Eye (tissue), 1 donor: ENCODE measurements at places on chromosomes 3 and 15.

- DNase-seq = peak; percentile 66
These were observed 4.3 kb downstream of the TMPRSS7 start for GRCh38 chr3:112038863-112039262.

DNA sequence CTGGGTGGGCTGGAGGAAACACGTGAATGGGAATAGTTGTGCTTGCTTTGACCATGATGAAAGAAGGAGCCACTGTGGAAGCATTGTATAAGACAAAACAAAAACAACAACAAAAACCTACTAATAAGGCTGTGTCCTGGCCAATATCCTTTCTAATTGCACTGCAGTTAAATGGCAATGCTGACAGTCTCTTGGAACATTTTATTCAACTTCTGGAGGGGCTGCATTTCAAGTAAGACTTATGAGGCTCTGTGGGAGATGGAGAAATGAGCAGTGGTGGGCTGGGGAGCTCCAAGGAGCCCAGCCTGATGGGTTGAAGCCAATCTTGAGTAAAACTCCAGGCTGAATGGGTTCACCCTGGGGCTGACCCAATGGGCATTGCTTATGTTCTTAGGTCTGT lies 99.8 kb upstream of the ROPN1 start:
- no peak for DNase-seq

DNA sequence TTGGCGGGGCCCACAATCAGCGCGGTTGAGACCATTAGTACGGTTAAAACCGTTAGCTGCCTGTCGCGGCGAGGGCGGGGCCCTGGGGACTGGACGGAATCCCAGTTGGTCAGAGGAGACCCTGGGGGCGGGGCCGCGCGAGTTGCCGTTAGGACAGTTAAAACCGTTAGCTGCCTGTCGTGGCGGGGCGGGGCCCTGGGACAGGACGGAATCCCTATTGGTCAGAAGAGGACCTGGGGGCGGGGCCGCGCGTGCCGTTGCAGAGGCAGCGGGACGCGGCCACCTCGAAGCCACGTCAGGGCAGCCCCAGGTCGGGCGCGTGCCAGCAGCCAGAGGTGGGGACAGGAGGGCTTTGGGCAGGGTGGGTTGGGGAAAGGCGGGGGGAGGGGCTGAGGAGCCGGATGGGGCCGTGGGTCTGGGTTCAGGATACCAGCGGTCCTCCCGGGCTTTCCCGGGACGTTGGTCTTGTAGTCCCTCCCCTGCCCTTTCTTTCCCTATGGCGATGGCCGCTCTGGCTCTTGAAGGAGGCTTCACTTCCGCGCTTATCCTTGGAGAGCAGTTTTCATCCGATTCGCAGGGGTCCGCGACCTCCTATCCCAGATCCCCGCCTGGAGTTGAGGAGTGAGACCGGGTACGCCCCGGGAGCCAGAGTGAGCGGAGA lies 28.0 kb downstream of the KLHDC8B start:
- peak; percentile 70 for DNase-seq

DNA sequence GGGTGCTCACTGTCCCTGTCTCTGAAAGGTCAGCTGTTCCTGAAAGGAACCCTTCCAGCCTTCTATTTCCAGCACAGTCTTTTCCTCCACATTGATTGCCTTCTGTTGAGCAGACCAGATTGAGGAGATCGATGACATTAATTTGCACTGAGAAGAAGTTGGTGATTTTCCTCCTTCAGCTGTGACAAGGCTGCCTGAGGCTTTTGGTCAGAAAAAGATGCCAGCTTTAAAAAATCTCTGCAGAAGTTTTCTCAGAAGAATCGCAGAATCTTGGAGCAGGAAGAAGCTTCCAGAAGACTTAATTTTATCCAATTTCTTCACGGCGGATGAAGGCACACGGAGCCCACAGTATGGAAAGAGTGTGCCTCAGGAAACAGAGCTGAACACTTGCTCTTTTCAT lies 112.8 kb downstream of the FAM43A start:
- DNase-seq = no peak

GRCh38 chr3:4584456-4585249 lies 91.5 kb downstream of the ITPR1 start:
- no peak for DNase-seq

- no peak for DNase-seq
These were observed 54.3 kb downstream of the OXNAD1 start for GRCh38 chr3:16319307-16319706.

DNA sequence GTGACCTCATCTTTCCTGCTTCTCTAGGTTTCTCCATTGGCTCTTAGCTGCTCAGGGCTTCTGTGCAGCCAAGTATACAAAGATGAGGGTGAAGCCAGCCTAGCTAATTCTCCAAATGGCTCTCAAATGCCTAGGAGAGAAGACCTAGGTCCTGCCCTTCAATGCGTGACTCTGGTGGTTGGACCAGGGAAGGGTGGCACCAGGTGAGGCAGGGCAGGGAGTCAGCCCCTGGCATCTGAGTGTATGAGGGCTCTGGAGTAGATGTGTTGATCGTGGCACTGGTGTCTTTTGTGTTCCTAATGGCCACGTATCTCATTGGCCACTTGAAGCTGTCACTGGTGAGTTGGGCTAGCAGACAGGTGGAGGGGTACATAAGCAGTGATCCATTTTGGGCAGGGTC lies 59.8 kb downstream of the PDIA5 start:
- no peak for DNase-seq

- no peak for DNase-seq
These were observed 753 bp upstream of the FES start for GRCh38 chr15:90883526-90883975.

DNA sequence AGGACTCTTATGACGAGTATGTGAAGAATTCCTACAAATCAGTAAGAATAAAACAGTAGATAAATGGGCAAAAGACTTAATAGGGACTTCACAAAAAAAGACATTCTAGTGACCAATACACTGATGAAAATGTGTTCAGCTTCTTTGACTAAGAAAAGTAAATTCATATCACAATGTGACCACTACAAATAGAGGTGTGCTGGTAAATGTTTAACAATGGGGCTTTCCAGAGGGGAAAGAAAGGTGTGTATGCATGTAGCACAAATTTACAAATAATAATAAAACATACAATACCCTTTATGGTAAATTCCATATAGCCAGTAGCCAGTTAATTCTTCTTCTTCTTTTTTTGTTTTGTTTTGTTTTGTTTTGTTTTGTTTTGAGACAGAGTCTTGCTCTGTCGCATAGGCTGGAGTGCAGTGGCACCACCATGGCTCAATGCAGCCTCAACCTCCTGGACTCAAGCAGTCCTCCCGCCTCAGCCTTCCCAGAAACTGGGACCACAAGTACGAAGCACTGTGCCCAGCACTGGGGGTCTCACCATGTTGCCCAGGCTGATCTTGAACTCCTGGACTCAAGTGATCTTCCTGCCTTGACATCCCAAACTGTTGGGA lies 17.5 kb upstream of the NMD3 start:
- no peak for DNase-seq
